ENCODE measurements at places on chromosomes 2 and 18.

DNA sequence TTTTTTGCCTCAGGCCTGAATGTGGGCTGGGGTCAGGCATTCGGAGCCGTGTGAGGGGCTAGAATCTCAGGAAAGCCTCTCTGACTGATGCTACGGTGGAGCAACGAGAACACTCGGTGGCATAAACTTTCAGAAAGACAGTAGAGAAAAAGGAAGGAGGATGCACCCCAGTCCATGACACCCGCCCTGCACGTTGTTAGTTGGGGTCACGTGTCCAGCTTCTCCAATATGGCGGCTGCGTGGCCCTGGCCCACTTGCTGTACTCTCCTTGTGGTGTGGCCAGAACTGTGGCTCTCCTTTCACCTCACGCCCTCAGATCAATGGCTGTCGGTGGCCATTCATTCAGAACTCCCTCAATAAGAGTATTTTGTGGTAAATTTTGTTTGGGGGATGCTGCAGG, 131.2 kb downstream of the KCTD1 start:
- no peak for DNase-seq

DNA sequence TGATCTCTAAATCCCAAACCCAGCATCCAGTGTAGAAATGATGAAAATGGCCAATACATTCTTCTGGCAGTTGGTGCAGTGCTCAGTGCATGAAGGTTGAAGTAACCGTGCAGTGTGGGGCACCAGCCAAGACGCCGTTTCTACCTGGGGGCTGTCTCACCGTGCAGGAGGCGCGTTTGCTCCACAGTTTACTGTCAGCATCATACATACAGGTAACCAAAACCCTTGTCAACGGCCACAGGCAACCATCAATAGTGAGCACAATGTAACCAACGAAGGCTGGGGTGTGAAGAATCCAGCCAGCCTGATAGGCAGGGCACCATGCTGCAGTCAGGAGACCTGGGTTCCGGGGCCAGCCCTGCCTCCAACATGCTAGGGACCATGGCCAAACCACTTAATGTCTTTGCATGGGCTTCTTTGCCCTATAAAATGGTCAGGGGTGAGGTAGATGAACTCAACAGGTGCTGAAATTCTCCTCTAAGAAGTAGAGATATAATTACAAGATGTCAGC, 127.5 kb upstream of the ID2 start:
- DNase-seq = no peak

DNA sequence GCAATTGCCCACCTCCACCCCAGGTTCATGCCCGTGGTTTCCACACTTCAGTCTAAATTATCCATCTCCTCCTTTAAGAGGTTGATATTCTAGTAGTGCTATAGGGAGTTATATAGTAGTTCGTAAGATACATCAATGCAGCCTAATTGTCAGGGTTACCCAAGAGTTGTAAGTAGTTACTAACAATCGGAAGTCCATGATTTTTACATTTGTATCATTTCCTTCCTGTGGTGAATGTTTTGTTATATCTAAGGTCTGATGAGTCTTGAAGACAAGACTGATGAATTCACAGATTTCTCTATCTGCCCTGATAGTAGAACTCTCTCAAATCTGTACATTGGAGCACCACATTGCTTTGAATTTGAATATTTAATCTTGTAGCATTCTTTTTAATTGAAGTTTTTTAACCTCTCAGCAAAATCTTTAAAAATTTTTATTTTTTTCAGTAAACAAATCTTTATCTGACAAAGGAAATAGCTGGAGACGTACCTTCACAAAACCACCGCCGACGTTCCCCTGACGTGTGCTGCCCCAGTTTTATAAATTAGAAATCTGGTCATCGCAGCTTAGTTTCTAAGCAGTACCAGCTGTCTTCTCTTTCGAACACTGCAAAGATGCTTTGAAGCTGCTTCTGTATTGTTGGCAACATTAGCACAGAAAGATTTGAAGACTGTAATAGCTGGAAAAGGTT, 264.5 kb downstream of the SOCS6 start:
- no peak for DNase-seq

GRCh38 chr2:33377048-33377447, 99.4 kb upstream of the RASGRP3 start:
- DNase-seq = no peak

DNA sequence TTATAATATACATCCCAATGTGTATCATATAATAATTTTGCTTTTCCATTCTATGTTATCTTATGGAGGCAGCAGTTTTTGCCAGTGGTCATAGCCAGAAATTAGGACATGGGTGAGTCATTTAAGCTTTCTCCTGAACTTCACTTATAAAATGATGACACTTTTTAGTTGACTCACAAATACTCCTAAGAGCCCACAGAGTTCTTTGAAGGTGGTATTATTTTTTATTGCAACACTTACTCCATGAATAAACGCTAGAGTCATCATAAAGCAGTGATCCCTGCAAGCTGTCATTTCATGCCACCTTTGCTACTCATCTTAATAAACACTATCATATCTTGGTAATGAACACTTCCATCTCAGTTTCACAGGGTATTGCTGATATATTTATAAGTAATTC, 69.9 kb upstream of the MAPRE2 start:
- no peak for DNase-seq

GRCh38 chr2:63581298-63581961, 6.8 kb downstream of the WDPCP start:
- DNase-seq = no peak

- peak; percentile 54 for DNase-seq
Measured at GRCh38 chr2:20242727-20243377, 17.9 kb upstream of the SDC1 start.

Data from HepG2 (cell line).